ENCODE measurements at places on chromosomes 3 and 15. TPM values are rescaled to one million over a fixed set of nuclear protein-coding genes. Genes with fewer than 3 reads are reported as not detected.

Gene FAM3D
- not detected for total RNA-seq

Gene POC1A
- total RNA-seq, result 19.2 TPM

Gene NEO1
- 40.5 TPM for total RNA-seq

Gene ANKRD63
- total RNA-seq, result 0.67 TPM

Gene TP63
- 0.27 TPM for total RNA-seq

Gene CCK
- 1.5 TPM for total RNA-seq

Gene GOLGA8G
- total RNA-seq, result not detected

Gene PLA2G4E
- total RNA-seq, result not detected

Gene RBSN
- 8.2 TPM for total RNA-seq

Gene ADGRG7
- not detected for total RNA-seq

Gene SYNPR
- not detected for total RNA-seq

Gene ISL2
- 4.7 TPM for total RNA-seq

Gene GOLGA8S
- total RNA-seq, result 0.12 TPM

Gene CCR8
- total RNA-seq, result not detected

Gene GRM2
- total RNA-seq, result 0.07 TPM

Gene CCR3
- total RNA-seq, result not detected

Gene SHF
- total RNA-seq, result 0.89 TPM

Gene TNNC1
- total RNA-seq, result 0.87 TPM

Gene COL6A5
- not detected for total RNA-seq

Gene CCDC191
- total RNA-seq, result 1.8 TPM

Gene GCNT3
- total RNA-seq, result 156 TPM

Gene FBXL22
- total RNA-seq, result 0.32 TPM

Gene ZNF502
- 1.8 TPM for total RNA-seq

Gene EOMES
- total RNA-seq, result 0.95 TPM

Gene IQCF5
- total RNA-seq, result not detected

Gene GOLGA6L10
- total RNA-seq, result 0.59 TPM

Gene GCSAM
- total RNA-seq, result not detected

Gene PARP16
- total RNA-seq, result 10.3 TPM

Gene AHSG
- total RNA-seq, result not detected

Gene ALDH1A2
- total RNA-seq, result 0.38 TPM
